ENCODE measurements at places on chromosomes 2 and 18.
A peak's percentile ranks its signal among the peaks of the same experiment; 100 is the strongest.

GRCh38 chr2:15858466-15858865, 81.9 kb upstream of the MYCN start:
- DNase-seq = no peak

- peak; percentile 48 for DNase-seq
Observed at GRCh38 chr18:44733069-44733753, 52.5 kb downstream of the SETBP1 start.

DNA sequence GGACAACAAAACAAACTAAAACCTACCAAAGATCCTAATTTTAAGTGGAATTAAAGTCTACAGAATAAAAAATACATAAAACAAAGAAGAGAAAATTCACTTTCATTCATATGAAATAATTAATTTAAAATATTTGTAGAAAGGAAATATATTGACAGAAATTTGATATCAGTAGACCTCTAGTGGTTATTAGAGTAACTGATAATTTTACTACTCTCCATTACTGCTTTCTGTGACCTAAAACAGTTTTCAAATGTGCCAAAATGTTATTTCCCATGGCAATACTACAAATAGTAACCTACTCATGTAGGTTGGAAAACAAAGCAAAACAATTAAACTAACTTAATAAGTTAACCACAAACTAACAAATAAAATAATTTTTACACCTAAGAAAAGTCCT, 147.1 kb downstream of the NOL4 start:
- no peak for DNase-seq

DNA sequence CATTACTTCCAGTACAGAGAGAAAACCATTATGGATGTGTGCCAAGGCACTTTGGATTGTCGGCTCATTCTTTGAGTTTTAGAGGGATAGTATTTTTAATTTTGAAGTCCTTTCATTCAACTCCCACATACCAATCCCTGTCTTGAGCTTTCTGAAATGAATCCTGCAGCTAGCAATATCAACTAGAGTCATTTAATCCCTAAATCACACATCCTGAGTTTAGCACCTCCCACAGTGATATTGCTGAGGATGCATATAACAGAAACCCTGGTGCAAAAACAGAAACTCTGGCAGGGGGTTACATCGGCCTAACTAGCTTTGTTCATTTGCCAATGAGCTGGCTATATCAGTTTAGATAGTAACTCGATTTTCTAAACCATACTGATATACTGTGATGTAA, 427.3 kb downstream of the LRP1B start:
- DNase-seq = no peak

- no peak for DNase-seq
Observed at GRCh38 chr2:121205321-121205942, 79.6 kb downstream of the TFCP2L1 start.

DNA sequence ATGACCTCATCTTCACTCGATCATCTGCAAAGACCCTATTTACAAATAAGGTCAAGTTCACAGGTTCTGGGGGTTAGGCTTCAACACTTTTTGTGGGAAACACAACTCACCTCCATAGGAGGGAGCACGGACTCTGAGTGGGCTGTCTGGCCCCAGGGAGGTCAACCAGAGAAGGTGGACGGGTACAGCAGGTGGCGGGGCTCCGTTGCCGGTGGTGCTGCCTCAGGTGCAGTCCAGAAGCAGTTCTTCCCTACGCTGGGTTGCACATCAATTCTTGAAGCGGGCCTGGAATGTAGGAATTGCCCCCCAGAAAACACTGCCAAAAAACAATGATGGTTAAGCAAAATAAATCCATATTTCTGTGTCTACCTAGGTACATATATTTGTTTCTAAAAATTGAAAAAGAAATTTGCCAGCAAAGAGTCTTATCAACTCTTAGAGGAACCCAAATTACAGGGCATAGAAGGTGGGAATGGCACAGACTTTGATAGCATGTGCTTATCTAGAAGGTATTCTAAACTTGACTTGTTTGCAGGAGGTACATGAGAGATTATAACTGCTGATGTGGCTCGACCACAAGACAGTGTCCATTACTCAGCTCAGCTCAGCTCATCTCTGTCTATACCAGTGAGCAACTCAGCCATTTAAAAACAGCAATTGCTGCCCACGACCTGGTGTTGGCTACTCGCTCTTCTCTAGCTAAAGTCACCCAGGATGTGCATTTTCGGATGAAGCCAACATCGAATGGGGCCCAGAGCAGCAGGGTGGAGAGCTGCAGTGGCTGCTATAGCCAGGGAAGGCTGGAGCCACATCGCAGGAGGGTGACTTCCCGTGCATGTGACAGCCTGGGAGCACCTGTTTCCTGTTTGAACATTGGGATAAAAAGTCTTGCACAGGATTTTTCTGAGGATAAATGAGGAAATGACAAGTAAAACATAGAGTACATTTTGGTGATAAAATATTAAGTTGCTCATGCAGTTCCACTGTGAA, 128.7 kb downstream of the RNF144A start:
- no peak for DNase-seq

DNA sequence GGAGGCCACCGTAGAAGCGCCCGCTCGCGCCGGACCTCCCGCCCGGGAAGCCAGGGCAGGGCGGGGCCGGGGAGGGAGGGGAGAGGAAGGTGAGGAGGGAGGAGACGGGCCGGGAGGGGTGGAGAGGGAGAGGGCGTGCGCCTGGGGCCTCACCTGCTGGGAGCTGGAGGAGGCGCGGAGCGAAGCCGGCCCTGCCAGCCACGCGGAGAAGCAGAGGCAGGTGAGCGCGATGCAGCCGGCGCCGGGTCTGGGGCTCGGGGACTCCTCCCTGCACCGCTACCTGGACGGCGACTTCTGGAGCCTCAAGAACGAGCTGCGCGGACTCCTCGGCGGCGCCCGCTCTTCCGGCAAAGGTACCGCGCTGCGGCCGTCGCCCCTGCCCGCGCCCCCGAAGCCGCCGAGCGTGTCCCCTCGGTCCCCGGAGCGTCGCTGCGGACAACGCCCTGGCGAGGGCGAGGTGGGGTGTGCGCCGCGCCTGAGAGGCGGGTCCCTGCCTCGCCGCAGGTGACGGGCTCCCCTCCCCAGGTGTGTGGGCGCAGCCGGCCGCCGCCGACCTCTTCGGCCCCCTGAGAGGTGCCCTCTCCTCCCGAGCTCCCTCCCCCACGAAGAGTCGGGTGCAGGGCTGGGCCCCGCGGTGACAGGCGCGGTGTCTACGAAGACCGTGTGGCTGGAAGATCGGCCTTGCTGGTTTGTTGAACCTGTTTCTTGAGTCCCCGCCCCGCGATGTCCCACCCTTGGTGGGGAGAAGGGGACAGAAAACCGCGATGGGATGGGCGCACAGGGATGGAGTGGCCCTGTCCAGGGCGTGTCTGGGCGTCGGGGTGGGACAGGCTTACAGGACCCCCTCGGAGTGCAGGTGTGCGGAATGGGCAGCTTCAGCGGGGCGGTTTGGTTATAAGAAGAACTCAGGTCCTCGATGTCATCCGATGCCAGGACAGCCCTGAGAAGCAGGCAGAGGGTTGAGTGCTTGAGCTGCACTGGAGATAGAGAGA, at the start of gene ACOXL:
ACOXL (plus strand) TSS at position 152 of the 992 bp plus-strand sequence. CDS start 35,817 bp downstream, outside the sequence.
- no peak for DNase-seq

DNA sequence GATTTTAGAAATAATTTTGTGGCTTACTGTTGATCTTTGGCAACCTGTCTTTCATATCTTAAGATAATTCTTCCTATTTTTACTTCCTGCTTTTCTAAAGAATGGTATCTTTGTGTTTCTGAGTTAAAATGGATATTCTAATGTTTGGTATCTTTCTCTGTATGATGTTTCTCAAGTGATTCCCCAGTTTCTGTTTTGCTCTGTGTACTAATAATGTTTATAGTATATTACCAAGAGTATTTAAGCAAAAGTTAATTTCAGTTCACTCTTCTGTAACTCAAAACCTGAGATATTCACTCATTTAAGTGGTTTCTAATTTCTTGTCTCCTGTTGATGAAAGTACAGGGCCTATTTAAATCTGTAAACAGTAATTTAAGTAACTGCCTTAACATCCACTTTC, 58.3 kb downstream of the CCDC150 start:
- DNase-seq = no peak

- no peak for DNase-seq
Observed at GRCh38 chr2:57516698-57517340, 529.8 kb upstream of the VRK2 start.

GRCh38 chr2:64259312-64259711, 115.1 kb upstream of the PELI1 start:
- DNase-seq = no peak

DNA sequence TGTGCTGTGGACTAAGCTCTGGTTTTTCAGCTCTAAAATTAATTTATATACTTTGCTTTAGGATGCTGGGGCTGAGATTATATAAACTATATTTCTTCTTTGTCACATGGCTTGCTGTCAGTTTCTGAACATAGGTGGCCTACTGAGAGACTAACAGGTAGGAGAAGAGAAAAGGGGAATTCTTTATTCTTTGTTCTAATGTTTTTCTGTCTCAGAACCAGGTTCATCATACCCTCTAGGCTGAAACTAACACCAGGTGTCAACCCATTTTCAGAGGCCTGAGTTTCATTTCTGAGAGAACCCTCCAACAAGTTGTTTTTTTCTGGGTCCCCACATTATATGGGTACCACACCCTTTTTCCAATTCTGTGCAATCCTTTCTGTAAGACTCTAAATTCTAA, 843.6 kb downstream of the TRIB2 start:
- DNase-seq = no peak

DNA sequence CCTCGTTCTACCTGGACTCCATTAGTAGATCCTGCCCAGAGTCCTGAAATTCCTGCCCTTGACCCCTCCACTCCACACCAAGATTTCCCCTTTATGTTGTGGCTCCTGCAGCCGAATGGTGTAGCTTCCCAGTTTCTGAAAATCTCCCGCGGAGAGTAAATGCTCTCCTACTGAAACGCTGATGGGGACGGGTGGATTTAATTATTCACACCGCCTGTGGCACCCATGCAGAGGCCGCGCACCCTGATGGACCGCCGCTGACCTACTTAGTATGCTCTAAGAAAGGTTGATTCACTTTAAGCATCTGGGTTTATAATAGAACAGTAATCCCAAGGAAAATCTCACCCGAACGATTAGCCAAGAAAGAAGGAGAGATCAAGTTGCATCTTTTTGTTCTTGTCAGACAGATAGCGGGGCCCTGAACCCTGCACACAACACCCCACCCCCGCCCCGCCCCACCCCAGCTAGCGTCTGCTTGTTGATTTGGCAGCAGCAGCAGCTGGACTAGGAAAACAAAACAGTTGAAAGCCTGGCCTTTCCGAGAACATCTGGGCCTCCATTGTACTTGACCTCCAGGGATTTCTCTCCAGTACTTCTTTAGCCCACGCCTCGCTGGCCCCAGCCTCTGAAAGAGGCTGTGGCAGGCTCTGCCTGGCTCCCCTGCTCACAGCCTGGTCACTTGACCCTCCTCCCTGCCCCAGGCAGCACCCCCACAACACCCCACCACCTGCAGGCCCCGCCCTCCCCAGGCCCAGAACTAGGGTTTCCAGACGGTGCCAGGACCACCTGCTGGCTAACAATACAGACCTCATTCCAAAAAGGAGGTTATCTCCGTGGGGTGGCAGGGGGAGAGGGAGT, 53.6 kb downstream of the DPYSL5 start:
- DNase-seq = no peak

GRCh38 chr2:55452879-55453278, 33.2 kb upstream of the CCDC88A start:
- no peak for DNase-seq

DNA sequence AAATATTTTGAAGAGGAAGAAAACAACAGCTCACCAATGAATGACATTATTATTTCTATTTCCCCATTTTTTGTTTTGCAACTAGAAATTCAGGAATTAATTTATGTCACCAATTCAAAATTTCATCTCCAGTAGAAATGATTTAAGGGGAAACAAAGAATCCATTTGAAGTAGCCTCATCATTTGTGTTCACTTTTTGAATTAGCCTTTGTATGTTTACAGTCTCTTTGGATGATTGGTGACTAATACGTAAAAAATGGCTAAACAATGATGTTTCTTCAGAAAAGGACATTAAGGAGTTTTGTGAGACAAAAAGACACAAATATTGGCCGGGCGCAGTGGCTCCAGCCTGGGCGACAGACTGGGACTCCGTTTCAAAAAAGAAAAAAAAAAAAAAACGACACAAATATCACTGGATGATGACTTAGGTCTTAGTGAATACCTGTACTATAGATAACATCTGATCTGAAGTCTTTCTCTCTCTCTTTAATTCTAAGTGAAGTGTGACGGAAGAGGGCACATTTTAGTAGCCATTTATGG, 313.2 kb downstream of the PIK3C3 start:
- no peak for DNase-seq

DNA sequence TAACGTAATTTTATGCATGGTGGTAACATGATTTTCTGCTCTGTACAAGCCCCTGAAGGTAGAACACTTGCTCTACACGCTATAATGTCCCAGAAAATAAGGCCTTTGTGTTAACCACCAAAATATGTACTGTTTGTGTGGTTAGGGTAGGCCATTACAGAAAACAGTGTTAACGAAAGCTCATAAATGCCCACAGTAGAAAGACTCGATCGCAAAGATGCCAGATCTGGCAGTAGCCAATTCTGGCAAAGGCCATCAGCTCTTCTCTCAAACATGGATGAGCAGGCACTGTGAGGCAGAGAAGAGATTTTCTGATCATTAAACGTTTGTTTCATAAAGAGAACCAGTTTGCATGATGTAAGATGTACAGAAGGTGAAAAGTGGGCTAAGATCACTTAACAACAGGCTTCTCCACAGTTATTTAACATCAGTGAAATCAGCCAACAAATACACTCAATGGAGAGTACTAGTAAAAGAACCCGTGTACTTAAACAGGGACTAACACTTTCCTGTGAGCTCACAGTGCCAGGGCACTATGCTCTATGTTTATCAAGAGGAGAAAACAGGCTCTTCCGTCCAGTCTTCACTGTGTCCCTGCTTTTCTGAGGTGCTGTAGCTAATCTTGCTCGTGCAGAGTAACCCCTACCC, 80.3 kb downstream of the SPRED2 start:
- no peak for DNase-seq

- no peak for DNase-seq
Observed at GRCh38 chr2:159252905-159253304, 33.6 kb downstream of the WDSUB1 start.

- no peak for DNase-seq
Observed at GRCh38 chr18:61765097-61765496, 127.7 kb downstream of the RNF152 start.

DNA sequence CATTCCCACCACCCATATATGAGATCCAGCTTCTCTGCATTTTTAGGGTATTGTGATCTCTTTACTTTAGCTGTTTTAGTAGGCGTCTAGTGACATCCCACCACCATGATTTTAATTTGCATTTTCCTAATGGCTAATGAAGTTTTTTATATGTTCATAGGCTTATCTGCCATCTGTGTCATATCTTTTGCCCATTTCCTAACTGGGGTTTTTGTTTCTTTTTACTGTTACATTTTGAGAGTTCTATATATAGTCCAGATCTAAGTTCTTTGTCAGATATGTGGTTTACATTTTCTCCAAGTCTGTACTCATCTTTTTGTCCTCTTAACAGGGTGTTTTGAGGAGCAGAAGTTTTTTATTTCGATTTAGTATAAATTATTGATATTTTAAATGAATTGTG, 39.6 kb downstream of the PTPN2 start:
- no peak for DNase-seq
